ENCODE measurements at places on chromosomes 13 and 19.

GRCh38 chr13:54387625-54388024, 1359.0 kb downstream of the OLFM4 start:
- DNase-seq = no peak
- no peaks in the 10 kb centered on the region for H3K36me3 ChIP-seq
- H3K27me3 ChIP-seq = no peaks in the 10 kb centered on the region
- no peak overlapping the region for H3K27ac ChIP-seq
- no peak overlapping the region for H3K4me3 ChIP-seq
- no peaks in the 10 kb centered on the region for H3K4me1 ChIP-seq

GRCh38 chr13:40471076-40471475, 195.4 kb downstream of the FOXO1 start:
- no peak overlapping the region for H3K27ac ChIP-seq
- peaks cover 5% of the 10 kb centered on the region for H3K36me3 ChIP-seq
- DNase-seq = no peak
- H3K27me3 ChIP-seq = no peaks in the 10 kb centered on the region
- H3K4me1 ChIP-seq = peaks cover 18% of the 10 kb centered on the region

DNA sequence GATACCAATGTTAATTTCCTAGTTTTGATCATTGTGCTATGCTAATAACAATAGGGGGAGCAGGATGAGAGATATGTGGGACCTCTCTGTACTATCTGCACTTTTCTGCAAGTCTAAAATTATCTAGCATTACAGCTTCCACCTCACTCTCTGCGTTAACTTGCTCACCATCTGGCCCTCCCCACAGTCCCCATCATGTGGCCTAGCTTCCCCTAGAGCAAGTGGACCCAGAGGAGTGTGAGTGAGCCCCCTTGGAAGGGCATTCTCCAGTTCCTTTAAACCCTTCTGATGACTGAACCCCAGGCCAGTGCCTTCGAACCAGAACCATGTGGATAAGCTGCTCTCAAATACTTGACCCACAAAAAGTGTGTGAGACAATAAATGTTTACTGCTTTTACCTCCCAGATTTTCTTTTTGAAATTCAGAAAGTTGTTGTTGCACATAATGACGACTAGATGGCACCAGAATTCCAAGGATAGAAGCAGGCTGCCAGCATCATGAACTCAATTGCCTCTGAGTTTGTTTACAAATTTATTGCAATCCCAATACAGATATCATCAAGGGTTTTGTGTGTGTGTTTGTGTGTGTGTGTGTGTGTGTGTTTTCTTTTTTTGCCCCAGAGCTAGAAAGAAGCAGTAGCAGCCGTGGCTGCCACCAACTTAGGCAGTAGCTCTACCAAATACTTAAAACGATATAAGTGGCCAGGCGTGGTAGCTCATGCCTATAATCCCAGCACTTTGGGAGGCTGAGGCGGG, 49.0 kb upstream of the ZNF780A start:
- no peaks in the 10 kb centered on the region for H3K36me3 ChIP-seq
- DNase-seq = peak; percentile 47
- peaks cover 23% of the 10 kb centered on the region for H3K4me1 ChIP-seq
- H3K4me3 ChIP-seq = no peak overlapping the region
- peaks cover 14% of the 10 kb centered on the region for H3K27me3 ChIP-seq

DNA sequence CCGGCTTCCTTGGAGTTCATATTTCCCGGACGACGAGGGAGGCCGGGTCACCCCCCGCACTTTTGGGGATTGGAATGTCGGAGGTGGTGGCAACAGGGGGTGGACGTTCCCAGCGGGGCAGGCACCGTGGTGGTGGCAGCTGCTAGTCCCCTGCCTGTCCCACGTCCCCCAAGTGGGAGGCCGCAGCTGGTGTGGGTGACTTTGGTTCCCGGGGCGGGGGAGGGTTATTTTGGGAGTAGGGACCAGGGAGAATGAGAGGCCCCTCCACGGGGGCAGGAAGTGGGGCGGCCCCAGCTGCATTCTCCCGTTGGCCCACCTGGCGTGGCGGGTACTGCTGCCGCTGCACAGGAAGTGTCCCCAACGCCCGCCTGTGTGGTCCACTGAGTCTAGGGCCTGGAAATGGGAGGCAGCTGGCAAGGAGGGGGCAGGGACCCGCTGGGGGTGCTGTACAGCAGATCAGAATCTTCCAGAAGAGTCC, 11.1 kb upstream of the PLIN3 start:
- H3K27ac ChIP-seq = no peak overlapping the region
- H3K4me3 ChIP-seq = no peak overlapping the region
- H3K4me1 ChIP-seq = peaks cover 9% of the 10 kb centered on the region
- no peaks in the 10 kb centered on the region for H3K36me3 ChIP-seq

- H3K27me3 ChIP-seq = no peaks in the 10 kb centered on the region
- H3K36me3 ChIP-seq = peaks cover 33% of the 10 kb centered on the region
- H3K4me3 ChIP-seq = no peak overlapping the region
- H3K4me1 ChIP-seq = peaks cover 26% of the 10 kb centered on the region
These were observed 3.8 kb downstream of the PPP1R12C start for GRCh38 chr19:55113570-55114039.

DNA sequence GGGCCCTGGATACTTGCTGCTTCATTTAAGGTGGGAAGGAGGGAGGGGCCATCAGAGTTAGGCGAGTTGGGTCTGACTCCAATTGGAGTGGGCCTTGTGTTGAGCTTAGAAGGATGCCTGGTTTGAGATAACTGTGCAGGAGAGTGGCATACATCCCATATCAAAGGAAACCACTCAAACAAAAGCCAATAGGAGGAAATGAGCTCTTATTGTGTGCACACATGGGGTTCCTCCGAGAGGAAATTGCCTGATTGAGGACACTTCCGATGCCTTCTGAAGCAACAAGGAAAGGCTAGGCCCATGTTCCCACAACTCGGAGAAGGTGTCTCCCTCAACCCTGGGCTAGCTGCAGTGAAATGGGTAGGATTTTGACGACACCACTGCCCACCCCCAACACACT, 19.6 kb downstream of the MBNL2 start:
- H3K27me3 ChIP-seq = no peaks in the 10 kb centered on the region

GRCh38 chr19:57319869-57320179, 448 bp upstream of the ZNF543 start:
- peak overlapping the region; percentile 92 for H3K4me3 ChIP-seq
- peaks cover 26% of the 10 kb centered on the region for H3K27me3 ChIP-seq
- H3K27ac ChIP-seq = peak overlapping the region; percentile 97
- H3K36me3 ChIP-seq = peaks cover 36% of the 10 kb centered on the region
- no peak for DNase-seq

DNA sequence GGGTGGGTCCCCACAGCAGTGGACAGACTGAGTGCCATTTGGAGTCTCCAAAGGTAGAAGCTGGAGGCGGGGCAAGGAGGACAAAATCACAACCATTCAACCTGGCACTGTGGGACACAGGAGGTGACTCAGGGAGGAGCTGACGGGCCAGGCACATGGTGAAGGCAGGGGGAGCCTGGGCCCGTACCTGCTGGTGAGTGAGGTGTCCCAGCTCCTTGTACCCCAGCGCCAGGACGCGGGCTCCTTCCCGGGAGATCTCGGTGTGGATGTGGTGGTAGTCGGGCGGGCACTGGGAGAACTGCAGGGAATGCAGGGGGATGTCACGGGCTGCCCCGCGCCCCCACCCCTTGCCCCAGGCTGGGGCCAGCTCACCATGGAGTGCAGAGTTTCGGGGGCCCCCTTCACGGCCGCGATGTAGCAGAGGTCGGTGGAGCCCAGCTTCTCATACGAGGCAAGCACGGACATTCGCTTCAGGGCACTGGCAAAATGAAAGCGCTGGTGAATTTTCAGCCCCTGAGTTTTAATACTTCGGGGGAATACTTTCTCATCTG, 9.8 kb downstream of the ATP13A1 start:
- no peak overlapping the region for H3K4me3 ChIP-seq
- peaks cover 68% of the 10 kb centered on the region for H3K36me3 ChIP-seq
- H3K4me1 ChIP-seq = no peaks in the 10 kb centered on the region
- no peak overlapping the region for H3K27ac ChIP-seq
- H3K27me3 ChIP-seq = no peaks in the 10 kb centered on the region

GRCh38 chr13:48291730-48292129, 11.8 kb upstream of the RB1 start:
- no peak for DNase-seq
- H3K4me3 ChIP-seq = no peak overlapping the region
- H3K36me3 ChIP-seq = no peaks in the 10 kb centered on the region
- H3K27ac ChIP-seq = no peak overlapping the region
- peaks cover 9% of the 10 kb centered on the region for H3K4me1 ChIP-seq

DNA sequence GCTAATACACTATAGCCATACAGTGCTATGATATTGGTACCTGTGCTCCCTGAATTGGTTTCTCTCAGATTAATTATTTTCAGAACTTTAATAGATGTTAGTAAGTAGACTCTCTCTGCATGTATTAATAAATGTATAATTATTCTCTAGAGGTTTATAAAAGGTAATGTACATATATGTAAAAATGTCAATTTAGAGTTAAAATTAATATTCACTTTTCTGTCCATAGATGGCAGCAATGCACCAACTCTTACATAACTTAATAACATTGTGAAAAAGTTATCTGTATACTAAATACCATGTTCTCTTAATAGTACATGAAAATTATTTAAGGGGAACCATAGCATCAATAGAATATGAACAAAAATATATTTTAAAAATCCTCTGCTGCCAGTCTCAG, 515.0 kb upstream of the KLHL1 start:
- no peaks in the 10 kb centered on the region for H3K27me3 ChIP-seq
- DNase-seq = no peak

GRCh38 chr13:28353679-28354078, 141.2 kb downstream of the FLT1 start:
- no peak for DNase-seq
- peak overlapping the region; percentile 48 for H3K27ac ChIP-seq
- peaks cover 7% of the 10 kb centered on the region for H3K27me3 ChIP-seq
- no peak overlapping the region for H3K4me3 ChIP-seq
- H3K36me3 ChIP-seq = peaks cover 26% of the 10 kb centered on the region

- no peak overlapping the region for H3K4me3 ChIP-seq
- no peak overlapping the region for H3K27ac ChIP-seq
- H3K4me1 ChIP-seq = peaks cover 19% of the 10 kb centered on the region
- peak; percentile 14 for DNase-seq
These were observed 4.1 kb downstream of the CCDC70 start for GRCh38 chr13:51865838-51866237.

- H3K36me3 ChIP-seq = peaks cover 2% of the 10 kb centered on the region
- peaks cover 84% of the 10 kb centered on the region for H3K27me3 ChIP-seq
These were observed 2.4 kb downstream of the CDX2 start for GRCh38 chr13:27966641-27967202.

GRCh38 chr13:55660851-55661250, 1479.9 kb upstream of the PRR20A start:
- no peak overlapping the region for H3K27ac ChIP-seq
- H3K27me3 ChIP-seq = no peaks in the 10 kb centered on the region
- H3K4me1 ChIP-seq = no peaks in the 10 kb centered on the region
- DNase-seq = no peak

DNA sequence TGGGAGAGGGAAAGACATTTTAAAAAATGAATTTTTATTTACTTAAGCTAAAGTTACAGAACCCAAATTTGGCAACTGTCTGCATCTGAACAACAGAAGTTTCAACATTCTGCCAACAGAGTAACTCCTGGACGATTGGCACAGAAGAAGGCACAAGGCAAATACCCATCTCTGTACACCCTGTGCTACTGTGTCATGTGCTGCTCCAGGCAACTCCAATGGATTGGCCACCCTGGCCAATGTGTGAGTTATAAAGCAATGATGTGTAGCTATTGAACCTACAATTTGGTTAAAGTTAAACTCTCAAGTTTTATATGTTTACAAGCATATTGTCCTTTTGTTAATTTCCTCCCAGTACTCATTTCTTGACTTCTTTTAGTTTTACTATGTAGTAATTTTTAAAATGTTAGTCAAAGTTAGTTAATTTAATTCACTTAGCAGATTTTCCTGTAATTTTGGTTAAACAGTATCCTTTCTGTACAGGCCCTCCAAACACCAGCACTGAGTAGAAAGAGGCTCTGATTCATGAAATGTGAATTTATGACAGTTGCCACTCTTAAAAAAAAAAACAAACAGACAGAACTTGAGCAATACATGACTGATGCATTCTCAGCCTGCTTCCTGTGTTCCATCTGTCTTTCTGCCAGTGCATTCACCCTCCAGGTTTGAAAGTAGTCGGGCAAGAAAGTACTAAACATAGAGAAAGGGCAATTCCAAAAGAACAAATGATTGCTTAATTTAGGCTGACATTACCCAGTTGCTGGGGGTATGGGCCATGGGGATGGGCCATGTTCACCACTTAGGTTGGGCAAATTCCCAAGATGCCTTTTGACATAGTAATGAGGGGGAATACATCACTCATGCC, 5.9 kb downstream of the STARD13 start:
- no peaks in the 10 kb centered on the region for H3K4me1 ChIP-seq
- H3K27me3 ChIP-seq = peaks cover 12% of the 10 kb centered on the region
- no peak for DNase-seq
- H3K27ac ChIP-seq = no peak overlapping the region

- DNase-seq = no peak
- peaks cover 6% of the 10 kb centered on the region for H3K27me3 ChIP-seq
- peak overlapping the region; percentile 95 for H3K4me3 ChIP-seq
- H3K36me3 ChIP-seq = peaks cover 12% of the 10 kb centered on the region
These were observed 16.6 kb upstream of the LRP3 start for GRCh38 chr19:33177417-33177979.

GRCh38 chr13:68358294-68358705, 1128.2 kb upstream of the PCDH9 start:
- H3K27me3 ChIP-seq = no peaks in the 10 kb centered on the region
- no peak for DNase-seq
- H3K36me3 ChIP-seq = no peaks in the 10 kb centered on the region
- no peaks in the 10 kb centered on the region for H3K4me1 ChIP-seq
- no peak overlapping the region for H3K27ac ChIP-seq

- peak overlapping the region; percentile 78 for H3K4me3 ChIP-seq
- peaks cover 41% of the 10 kb centered on the region for H3K36me3 ChIP-seq
- DNase-seq = peak; percentile 81
- H3K4me1 ChIP-seq = peaks cover 62% of the 10 kb centered on the region
- H3K27ac ChIP-seq = peak overlapping the region; percentile 89
These were observed 477 bp downstream of the CUL4A start for GRCh38 chr13:113209759-113210421.

GRCh38 chr19:29467824-29468401, 57.9 kb upstream of the VSTM2B start:
- no peak overlapping the region for H3K4me3 ChIP-seq
- H3K27ac ChIP-seq = no peak overlapping the region
- H3K4me1 ChIP-seq = no peaks in the 10 kb centered on the region
- H3K36me3 ChIP-seq = no peaks in the 10 kb centered on the region

DNA sequence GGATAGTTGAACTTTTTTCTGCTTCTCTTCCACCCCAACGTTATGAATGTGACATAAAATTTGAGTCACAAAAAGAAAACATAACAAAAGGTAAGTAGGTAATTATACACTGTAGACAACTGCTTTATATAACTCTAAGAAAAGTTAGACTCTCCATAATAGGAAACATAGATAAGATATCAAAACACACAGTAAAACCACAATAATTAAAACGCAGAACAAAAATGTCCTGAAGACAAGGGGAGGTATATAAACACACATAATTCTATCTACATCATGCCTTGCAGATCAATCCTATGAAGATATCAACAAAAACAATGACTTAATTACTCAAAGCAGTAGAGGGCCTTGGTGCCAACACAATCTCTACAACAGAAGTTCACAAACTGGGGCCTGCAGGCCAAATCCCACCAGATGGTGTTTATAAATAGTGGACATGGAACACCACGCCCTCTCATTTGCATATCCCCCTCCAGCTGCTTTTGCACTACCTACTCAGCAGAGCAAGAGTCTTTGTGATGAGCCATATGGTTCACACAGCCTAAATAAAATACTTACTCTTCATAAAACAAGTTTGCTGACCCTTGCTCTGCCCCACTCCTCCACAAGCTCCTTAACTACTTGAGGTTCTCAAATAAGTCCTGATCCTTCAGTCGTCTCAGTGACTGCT, 254.7 kb downstream of the KLF12 start:
- no peaks in the 10 kb centered on the region for H3K27me3 ChIP-seq
- H3K4me1 ChIP-seq = no peaks in the 10 kb centered on the region
- no peak overlapping the region for H3K27ac ChIP-seq

Measured in activated CD8-positive, alpha-beta T cell treated with anti-CD3 and anti-CD28 coated beads, Interleukin-2, amount 10 ng/mL, durations not matched to agents 7 days and 5 days (primary cell).